COR-L47 (cell line): ENCODE measurements at places on chromosomes 16 and 17.
A peak's percentile ranks its signal among the peaks of the same experiment; 100 is the strongest.

- no peak for DNase-seq
Measured at GRCh38 chr16:68297908-68298307, 12.8 kb downstream of the SLC7A6OS start.

- no peak for DNase-seq
Measured at GRCh38 chr17:69427486-69428197, 13.1 kb downstream of the MAP2K6 start.

GRCh38 chr17:75475144-75475835 is 18.9 kb downstream of the TMEM94 start:
- no peak for DNase-seq

DNA sequence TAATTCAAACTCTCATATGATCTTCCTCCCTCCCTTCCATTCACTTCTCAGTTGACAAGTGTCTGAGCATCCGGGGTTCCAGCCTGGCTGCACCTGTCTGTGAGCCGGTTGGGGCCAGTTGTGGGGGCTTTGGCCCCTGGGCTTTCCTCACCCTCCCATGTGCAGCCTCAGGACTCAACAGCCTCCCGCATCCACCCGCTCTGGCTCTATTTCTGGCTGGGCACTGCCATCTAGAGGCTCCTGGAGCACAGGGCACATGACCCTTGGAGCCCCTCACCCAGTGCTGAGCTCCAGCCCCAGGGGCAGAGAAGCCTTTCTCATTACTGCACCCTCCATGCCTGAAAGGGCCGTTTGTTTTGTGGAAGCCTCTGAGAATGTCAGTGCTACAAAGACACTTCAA is 43.3 kb downstream of the HAPSTR1 start:
- DNase-seq = peak; percentile 45

DNA sequence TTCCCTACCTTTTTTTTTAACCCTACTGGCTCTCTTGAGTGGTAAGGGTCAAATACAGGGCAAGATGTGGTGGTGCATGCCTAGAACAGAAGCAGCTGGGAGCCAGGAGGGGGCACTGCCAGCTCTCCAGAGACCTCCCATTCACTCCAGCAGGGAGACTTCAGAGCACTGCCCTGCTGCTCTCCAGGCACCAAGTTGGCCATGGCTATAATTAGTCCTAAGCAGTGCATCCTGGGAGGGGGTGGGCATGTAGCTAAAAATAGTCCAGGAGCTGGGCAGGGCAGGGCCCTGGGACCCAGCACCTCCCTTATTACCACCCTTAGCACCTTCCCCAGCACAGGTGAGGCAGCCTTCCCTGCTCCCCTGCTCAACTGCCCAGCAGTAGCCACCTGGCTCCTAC is 3.5 kb downstream of the CORO6 start:
- DNase-seq = no peak

DNA sequence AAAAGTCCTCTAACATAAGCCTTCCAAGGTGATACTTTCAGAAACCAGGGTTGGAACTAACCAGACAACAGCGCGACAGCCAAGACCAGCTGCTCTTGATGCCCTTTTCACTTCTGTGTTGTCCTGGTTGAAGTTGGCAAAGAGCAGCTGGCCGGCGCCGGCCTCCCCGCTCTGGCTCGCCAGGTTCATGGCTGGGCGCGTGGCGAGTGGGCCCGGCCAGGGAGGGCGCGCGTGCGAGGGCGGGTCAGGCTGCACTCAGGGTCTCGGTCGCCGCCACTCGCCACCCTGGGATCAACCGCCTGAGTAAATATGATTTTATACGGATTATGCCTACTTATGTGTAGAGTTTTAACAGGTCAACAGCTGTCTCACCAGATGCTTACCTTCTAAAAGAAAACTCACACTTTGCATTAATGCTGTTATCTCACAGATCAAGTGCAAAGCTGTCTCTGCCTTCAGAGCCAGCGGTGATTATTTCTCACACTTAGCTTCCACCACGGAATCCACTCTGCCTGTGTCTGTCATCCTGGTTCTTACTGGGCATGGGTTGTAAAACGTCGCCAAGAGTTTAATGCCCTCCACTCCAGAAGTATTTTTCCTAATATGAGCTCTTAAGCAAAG is 13.5 kb downstream of the KCTD2 start:
- DNase-seq = no peak

- DNase-seq = peak; percentile 44
Measured at GRCh38 chr17:49996495-49997300, 1.7 kb upstream of the DLX3 start.

- no peak for DNase-seq
Measured at GRCh38 chr16:79426663-79427062, 173.9 kb downstream of the MAF start.

DNA sequence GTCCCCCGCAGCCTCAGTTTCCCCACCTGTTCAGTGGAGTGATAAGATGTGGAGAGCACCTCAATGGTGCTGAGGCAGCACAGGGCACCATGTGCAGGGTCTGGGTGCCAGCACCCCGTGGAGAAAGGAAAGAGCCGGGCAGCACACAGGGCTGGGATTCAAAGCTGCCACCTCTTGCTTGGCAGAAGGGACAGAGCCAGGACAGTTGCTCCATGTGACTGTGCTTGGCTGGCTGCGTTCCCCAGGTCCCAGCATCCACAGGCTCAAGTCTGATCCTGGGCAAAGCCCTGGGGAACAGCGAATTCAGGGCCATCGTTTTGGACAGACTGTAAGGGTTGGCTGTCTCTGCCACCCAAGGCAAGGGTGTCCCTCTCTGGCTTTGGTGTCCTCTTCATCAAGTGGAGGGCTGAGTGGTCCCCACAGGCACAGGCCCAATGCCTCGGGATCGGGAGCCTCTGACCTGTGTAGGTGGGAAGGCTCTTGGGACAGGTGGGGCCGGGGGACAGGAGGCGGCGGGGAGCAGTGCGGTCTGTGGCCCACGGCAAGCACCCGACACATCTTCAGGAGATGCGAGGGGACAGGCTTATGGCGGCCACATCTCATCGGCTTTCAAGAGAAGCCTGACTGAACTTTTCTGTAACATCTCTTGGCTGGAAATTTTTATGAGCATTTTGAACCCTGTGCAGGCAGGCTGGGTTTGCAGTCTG is 8.5 kb downstream of the ZNF469 start:
- no peak for DNase-seq

DNA sequence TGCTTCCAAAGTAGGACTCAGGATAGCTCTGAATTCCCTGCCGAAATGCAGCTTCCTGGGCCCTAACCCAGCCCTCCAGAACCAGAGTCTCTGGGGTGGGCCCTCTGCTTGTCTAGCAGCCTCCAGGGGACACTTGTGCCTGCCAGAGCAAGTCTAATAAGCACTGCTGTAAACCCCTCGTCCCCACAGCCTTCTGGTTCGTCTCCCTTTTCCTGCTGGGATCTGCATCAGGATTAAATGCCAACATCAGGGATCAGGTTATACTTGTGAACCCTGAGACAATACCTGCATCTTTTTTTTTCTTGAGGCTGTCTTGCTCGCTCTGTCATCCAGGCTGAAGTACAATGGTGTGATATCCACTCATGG is 282.0 kb downstream of the SEC14L1 start:
- no peak for DNase-seq

DNA sequence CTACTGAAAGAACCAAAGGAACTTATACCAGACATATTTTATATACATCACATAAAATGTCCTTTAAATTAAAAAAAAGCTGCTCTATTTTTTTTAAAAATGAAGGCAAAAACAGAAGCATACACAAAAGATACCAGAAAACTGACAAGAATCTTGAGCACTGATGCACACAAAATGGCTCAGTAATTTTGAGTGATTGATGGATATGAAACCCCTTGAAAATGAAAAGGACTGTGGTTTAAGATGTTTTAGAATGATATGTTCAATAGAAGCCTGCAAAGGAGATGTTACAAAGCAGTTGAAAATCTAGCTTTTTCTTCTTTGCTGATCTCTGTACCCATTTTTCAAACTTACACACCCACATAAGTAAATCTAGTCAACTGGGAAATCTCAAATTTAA is 2.7 kb downstream of the C16orf87 start:
- DNase-seq = no peak

DNA sequence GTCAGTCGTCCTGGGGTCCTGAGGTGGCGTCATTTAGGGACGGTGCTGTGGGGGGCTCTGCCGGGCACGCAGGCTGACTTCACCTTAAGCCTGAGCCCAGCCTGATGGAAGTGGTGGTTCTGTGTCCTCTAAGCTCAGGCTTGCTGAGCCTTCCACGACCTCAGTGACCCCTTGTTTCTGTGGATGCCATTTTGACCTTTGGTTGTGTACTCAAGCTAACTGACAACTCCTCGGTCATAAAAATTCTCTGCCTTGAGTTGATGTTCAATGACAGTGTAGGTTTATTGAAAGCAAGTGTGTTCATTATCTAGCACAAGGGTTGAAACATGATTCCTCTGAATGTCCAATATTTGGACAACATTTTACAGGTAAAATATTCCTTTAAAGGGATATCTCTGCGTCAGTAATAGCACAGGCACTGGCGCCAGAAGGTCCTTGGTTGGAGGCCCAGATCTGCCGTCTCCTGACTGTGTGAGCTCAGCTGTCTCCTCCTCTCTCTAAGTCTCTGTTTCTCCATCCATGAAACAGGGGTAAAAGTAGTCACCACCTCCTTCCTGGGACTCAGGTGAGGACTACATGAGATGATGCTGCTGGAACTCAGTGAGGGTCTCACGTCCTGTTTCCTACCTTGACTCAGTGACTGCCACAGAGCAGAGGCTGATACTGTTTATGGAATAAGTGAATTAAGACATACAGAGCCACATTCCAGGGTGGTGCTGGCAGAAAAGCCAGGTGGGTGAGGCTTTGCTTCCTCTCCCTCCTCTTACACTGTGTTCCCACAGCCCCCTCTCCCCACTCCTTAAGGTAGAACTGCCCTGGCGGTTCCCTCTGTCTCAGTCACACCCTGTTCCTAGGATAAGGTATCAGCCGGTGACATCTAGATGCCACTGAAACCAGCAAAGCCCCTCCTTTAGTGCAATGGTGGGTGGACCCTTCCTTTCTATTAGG is 75.7 kb downstream of the IRF8 start:
- DNase-seq = no peak

DNA sequence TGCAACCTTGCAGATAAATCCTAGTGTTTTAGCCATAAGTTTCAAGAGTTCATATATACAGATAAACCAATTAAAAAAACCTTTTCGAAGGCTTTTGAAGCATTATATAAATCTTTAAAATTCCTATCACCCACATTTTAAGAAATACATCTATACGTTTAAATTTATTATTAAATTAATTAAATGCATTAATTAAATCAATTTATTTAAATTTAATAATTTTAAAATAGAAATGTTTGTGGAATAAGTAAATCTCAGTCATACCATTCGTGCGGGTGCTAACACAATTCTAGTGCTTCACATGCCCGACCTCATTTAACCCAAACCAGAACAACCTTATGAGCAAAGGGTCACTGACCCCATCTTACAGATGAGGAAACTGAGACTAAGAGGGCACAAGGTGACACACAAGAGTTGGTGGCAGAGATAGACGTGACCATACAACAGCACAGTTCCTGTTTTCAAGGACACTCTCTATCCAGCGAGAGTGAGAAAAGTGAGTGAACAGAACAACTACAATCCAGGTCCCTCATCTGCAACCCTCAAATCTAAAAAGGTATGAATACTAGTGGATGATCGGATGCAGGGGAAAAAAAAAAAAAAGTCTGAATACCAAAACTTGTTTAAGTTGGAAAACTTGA is 1.4 kb downstream of the NSMCE1 start:
- DNase-seq = no peak

DNA sequence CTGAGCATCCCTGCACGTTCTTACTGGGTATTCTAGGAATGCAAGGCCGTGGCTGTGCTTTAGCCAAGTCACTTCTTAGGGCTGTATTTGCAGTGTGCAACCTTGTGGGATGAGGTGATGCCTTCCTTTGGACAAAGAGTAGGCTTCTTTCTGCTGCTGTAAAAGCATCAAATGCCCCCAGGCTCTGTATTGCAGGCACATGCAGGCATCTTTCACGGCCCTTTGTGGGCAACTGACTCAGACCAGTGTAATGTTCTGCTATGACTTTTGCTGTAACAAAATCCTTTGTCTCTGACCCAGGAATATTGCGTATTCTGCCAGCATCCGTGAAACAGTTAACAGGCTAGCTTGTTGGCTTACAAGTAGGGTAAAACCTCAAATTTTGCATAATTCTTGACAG is 30.9 kb upstream of the GCSH start:
- DNase-seq = no peak

DNA sequence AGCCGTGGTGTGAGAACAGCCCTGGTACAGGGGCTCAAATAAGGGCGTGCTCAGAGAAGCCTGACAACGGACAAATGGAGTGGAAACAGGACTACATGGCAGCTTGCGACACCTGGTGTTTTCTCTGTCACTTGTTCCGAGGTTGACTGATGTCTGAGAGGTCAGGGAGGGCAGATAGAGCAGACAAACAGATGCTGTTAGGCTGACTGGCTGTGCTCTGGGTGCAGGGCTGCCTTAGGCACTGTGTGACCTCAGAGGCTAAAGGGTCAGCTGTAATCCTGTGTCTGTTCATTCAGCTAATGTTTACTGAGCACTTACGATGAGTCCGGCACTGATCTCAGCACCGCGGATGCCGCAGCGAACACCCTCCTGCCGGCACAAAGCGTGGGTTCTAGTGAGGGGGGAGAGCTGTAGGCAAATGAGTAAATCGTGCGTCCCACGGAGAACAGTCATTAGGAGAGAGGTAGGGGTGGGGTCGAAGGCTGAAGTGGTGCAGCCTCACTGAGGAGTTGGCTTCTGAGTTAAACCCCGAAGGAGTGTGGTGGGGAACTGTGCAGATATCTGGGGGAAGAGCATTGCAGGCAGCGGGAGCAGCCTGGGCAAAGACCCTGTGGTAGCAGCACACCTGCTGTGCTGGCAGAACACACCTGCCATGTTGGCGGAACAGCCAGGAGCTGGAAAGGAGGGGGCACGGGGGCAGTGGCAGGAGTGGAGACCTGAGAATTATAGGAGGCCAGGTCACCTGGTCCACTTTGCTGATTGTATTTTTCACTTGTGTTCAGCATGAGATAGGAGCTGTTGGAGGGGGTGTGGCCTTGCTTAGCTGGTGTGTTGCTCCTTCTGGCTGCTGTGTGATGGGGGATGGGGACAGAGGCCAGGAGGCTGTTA is 35.0 kb downstream of the GPT2 start:
- DNase-seq = no peak

DNA sequence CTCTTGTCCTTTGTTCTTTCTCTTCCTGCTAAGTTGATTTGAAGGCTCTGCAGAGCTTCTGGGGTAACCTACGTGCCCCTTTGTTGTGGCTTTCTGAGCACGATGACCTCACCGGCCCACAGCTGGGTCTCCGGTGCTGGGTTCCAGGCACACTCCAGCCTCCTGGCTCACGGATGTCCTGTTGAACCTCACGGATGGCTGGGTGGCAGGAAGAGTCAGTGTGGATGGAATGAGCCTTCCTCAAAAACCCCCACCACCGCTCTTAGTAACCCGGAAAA is 116.0 kb downstream of the SOCS1 start:
- no peak for DNase-seq

- DNase-seq = no peak
Measured at GRCh38 chr17:351875-352420, 659 bp downstream of the RPH3AL start.
